Activated T-helper 1 cell treated with anti-CD3 and anti-CD28 coated beads, Interleukin-2, amount 50 U/mL, for 16 hours (primary cell): ENCODE measurements at places on chromosomes 16 and 17.

DNA sequence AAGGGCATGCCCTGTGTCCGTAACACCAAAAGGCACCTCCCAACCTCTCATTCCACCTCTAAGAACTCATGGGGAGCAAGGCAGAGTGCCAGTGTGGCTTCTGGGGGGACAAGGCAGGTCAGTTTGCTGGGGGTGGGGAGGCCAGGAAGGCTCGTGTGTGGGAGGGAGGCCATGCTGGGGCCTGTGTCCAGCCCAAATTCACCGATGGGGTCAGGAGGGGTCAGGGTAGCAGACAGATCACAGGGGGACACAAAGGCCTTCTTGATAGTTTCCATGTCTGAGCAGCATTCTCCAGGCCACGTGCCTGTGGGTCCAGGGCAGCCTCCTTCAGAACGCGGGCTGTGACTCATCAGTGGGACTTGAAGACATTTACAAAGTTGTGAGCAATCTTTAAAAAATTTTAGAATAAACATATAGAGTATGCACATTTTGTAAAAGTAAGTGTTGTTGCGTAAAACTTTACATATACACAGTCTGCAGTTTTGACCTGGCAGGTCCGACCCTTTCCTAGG, 20.9 kb downstream of the SPACA3 start:
- no peak for DNase-seq

DNA sequence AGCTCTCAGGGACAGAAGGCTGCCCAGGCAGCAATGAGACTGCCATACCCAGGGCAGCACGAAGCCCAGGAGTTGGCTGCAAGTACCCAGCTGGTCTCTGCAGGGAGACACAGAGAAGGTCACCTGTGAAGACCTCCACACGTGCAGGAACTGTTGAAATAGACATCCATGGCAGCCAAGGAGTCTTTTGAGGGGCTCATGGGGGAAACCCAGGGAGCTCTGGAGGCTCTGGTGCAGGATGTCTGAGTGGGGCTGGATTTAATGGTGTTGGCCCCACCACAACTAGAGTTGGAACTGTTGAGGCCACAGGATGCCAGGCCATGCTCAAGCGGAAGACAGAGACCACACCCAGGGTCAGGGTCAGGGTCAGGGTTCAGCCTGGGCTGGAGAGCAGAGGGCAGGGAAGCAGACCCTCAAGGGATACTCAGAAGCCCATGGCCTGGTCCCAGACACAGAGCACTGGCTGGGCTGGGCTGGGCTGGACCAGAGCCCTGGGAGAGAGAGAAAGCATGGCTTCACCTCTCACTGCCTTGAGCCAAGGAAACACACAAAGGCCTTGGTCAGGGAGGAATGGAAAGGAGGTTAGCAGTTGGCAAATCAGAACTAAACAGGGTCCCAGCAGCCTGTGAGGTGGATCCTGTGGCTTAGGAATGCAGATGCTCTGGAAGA, 21.4 kb downstream of the PITPNM3 start:
- DNase-seq = no peak

DNA sequence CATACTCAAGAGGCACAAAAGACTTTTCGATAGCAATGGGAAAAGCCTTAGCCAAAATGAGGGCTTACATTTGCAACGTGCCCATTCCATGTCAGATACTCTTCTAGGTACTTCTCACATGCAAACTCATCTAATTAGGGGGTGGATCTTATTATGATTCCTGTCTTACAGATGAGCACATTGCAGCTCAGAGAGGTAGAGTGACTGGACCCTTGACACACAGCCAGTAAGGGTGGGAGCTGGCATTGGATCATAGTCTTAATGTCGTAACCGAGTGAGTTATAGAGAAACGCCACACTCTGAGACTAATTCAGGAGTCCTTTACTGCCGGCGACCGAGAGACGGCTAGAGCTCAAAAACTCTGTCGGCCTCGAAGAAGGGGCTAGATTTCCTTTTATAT, 78.8 kb upstream of the GRIN2A start:
- no peak for DNase-seq

DNA sequence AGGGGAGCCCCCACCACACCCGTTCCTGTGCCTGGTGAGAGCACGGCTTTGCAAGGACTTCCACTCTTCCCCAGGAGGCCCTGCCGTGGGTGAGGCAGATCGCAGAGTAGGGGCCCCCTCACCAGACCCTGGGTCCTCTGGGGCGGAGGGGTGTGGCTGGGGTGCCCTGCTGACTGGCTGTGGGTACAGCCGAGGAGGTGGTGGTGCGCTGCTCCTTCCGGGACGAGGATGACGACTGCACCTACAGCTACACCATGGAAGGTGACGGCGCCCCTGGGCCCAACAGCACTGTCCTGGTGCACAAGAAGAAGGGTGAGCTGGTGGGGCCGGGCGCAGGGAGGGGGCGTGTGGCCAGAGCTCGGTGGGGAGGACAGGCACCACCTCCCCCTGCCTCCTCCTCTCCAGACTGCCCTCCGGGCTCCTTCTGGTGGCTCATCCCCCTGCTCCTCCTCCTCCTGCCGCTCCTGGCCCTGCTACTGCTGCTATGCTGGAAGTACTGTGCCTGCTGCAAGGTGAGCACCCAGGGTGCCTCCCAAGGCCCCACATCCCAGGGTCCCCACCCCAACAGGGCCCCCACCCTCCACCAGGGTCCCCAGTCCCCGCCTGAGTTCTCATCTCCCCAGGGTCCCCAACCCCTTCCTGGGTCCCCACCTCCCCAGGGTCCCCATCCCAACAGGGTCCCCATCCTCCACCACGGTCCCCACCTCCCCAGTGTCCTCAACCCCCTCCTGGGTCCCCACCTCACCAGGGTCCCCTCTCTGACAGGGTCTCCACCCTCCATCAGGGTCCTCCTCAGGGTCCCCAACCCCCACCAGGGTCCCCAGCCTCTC, 16.1 kb downstream of the ITGB4 start:
- no peak for DNase-seq

DNA sequence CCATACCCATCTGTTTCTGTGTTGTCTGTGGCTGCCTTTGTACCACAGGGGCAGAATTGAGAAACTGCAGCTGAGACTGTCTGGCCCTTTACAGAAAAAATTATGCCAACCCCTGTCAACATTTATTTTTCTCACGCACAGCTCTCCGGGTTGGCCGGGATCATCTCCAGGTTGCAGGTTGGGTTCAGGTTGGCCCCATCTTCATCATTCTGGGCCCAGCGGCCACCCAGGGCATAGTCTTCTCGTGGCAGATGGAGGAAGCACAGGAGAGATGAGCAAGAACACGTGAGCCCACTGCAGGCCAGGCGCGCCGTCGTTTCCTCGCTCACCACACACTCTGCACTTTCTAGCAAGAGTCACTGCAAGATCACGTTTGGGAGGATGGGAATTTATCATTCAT, 66.1 kb upstream of the SEC14L1 start:
- no peak for DNase-seq

DNA sequence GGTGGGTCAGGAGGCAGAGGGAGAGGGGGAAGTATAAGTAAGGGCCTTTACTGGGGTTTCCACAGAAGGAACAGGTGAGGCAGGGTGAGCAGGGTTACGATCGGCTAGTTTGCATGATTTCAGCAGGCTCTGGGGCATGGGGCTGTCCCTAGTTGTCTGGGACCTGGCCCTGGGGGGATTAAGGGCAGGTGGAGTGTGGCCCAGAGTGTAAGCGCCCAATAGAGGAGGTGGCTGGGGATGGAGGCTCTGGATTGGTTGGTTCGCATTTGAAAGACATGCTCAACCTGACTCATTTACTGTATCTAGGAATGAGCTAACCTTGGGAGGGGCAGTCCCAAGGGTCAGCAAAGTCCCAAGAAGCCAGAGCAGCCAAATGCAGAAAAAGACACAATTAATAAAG, 230.3 kb downstream of the MAP2K4 start:
- no peak for DNase-seq
